ENCODE measurements at places on chromosomes 4 and X.

GRCh38 chr4:13378973-13379759 lies 105.0 kb downstream of the RAB28 start:
- DNase-seq: no peak

DNA sequence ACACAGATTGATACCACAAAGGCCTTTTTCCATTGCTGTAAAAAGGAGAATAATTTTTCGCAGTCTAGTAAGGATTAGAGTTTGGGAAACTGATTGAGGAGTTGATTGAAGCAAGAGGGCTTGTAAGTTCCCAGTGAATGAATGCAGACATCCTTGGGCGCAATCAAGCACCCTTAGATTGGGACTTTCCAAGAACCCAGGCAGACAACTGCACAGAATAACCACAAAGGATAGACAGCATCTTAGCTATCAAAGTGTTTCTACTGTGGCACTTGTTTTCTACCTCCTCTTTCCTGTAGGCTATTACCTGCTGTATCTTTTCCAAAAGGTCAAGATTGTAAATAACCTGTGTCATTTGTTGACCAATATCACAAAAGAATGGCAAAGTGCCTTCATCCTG lies 2.6 kb downstream of the COX18 start:
- no peak for DNase-seq

GRCh38 chrX:42715701-42716262 lies 62.2 kb downstream of the PPP1R2C start:
- DNase-seq: no peak

GRCh38 chr4:44662623-44663005 lies 11.2 kb upstream of the YIPF7 start:
- DNase-seq: no peak

- no peak for DNase-seq
These were observed 26.5 kb upstream of the ANKRD50 start for GRCh38 chr4:124738994-124739393.

- no peak for DNase-seq
These were observed 13.9 kb upstream of the CCNG2 start for GRCh38 chr4:77143091-77143490.

DNA sequence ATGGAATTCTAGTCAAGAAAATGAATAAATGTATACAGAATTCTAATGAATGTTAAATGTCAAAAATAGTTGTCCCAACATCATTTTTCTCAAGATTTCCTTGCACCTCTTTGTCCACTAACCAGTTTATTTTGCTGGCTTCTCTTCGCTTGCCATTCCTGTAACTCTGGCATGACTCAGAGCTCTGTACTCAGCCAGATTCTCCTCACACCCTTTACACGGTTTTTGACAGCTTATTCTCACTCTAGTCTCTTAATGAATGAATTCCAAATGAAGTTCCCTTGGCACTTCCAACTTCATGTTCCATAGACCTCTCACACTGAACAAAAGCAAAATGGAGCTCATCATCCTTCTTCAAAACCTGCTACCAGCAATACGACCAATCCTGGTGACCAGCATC lies 419.3 kb upstream of the SLIT2 start:
- DNase-seq: no peak

DNA sequence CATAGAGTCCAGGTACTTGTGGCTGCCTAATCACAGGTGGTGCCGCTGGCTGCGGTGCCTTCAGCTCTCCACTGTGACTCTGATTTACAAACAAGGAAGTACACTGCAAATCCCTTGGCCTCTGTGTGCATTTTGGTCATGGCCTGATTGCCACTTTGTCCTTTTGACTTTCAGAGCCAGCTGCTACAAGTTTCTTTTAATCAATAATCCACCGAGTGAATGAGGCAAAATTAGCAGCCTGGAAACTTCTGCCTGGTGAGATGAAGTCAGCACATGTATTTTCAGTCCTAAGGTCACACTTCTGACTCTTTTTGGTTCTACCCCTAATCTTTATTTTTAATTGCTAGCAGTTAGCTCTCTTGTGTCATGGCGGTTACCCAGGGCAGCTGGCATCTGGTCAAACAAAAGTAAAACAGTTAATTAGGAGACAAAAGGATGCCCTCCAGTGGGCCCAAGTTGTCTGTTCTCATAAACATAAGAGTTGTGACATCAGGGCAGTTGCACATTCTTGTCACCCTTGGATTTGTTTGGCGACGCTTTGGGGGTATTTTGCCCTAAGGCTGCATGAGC lies 62.3 kb upstream of the LNX1 start:
- no peak for DNase-seq

DNA sequence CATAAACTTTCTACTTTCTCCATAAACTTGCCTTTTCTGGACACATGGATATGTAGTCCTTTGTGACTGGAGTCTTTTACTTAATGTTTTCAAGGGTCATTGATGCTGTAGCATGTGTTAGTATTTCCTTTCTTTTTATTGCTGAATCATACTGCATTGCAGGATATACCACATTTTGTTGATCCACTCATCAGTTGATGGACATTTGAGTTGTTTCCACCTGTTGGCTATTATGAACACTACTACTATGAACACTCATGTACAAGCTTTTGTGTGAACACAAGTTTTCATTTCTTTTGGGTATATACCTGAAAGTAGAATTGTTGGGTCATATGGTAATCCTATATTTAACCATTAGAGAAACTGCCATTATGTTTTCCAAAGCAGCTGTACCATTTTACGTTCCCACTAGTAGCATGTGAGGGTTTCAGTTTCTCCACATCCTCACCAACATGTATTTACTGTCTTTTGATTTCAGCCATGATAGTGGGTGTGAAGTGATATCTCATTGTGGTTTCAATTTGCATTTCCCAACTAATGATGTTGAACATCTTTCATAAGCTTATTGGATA lies 26.3 kb upstream of the GPM6B start:
- DNase-seq: no peak

Data from CD8-positive, alpha-beta memory T cell (primary cell).